ENCODE measurements at places on chromosomes 1 and 21.

GRCh38 chr1:115364046-115364779 is 26.2 kb upstream of the NGF start:
- DNase-seq: no peak

GRCh38 chr1:197027359-197027758 is 39.7 kb downstream of the F13B start:
- DNase-seq: no peak

- no peak for DNase-seq
Observed at GRCh38 chr1:50272912-50273311, 150.3 kb downstream of the DMRTA2 start.

DNA sequence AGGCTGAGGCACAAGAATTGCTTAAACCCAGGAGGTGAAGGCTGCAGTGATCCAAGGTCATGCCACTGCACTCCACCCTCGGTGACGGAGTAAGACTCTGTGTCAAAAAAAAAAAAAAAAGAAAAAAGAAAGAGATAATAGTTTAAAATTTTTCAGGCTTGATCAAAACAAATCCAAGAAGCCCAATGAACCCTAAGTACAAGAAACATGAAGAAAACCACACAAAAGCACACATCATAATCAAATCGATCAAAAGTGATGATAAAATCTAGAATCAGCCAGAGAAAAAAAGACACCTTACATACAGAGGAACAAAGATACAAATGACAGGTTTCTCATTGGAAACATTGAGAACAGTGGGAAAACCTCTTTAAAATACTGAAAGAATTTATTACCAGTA is 31.5 kb downstream of the LDLRAD1 start:
- no peak for DNase-seq

- no peak for DNase-seq
Observed at GRCh38 chr1:36924282-36924811, 110.0 kb downstream of the GRIK3 start.

DNA sequence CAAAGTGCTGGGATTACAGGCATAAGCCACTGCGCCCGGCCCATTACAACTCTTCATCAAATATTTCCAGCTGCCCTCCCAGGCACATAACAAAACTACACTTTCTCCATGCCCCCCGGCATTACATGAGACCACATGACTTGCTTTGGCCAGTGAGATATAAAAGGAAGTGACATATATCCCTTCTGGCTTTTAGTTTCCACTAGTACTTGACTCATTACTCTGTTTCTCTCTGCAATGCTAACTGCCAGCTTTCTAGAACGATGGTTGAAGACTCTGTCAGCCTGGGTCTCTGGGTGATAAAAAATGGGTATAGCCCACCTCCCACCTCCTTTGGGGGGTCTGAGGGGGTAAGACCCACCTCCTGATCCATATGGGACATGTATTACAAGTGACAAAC is 24.2 kb downstream of the ABL2 start:
- no peak for DNase-seq

- DNase-seq: no peak
Observed at GRCh38 chr1:54053745-54054437, 483 bp downstream of the TCEANC2 start.

GRCh38 chr1:33302325-33302724 is 18.6 kb downstream of the A3GALT2 start:
- DNase-seq: no peak

DNA sequence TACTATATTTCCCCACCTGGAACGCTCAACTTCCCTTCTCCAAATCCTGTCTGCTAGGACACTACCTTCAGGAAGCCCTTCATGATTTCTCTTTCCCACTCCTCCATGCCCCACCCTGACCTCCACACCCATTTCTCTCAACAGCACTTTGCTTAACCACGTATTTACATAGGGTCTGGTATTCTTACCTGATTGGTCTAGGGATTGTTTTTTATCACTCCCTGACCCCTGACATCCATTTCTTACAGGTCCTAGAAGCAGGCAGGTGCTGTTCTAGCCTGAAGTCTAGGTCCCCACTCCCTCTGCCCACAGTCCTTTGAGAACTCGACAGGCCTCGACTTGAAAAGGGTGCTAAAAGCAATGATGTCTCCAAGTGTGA is 47.5 kb downstream of the DMAP1 start:
- DNase-seq: no peak

GRCh38 chr1:204754821-204755220 is 69.3 kb upstream of the LRRN2 start:
- no peak for DNase-seq

DNA sequence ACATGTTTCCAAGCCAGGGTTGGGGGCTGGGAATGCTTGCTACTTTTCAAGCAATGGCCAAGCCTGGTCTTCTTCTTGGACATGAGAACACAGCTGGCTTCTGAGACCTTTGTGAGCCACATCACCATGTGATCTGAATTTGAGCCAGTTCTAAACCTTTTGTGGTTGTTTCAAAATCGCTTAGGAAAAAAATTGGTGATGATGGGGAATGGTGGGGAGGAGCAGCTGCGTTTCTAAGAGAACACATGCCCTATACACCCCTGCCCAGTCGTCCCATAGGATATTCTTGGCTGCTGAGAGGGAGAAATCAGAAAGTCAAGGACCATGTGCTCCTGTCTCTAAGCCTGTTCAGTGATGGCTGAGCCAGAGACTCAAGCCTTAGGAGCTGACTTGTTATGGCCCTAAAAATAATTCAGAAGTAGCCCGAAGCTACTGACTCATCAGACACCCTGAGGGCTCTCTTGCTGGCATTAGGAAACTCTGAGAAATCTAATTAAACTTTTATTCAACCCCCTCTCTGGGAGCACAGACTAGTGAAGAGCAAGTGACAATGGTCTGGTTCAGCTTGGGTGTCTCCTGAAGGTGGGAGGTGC is 30.5 kb downstream of the CCDC185 start:
- DNase-seq: no peak

- no peak for DNase-seq
Observed at GRCh38 chr1:92817986-92818764, 13.7 kb upstream of the RPL5 start.

- no peak for DNase-seq
Observed at GRCh38 chr1:27398405-27399149, 6.2 kb downstream of the GPR3 start.

DNA sequence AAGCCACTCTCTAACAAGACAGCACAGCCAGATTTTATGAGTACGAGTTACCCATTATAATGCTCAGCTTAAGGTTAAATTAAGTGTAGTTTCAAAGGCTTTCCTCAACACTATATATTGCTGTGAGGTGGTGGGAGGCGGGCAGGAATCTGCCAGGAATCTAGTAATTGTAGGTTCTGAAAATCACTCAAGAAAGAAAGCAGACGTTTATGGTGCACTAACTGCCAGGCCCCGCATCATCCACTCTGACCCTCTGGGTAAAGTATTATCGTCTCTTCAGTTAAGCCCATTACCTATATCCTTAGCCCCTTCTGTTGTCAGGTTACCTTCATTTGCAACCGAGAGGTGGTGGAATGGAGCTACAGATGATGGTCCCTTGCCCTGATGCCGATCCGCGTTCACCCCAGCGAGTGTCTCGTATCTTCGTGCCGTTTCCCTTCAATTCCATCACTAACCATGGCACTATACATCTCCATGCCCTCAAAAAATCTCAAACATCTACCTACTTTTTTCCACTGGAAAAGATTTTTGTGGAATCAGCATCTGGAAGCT is 12.4 kb downstream of the HMGN1 start:
- DNase-seq: no peak

DNA sequence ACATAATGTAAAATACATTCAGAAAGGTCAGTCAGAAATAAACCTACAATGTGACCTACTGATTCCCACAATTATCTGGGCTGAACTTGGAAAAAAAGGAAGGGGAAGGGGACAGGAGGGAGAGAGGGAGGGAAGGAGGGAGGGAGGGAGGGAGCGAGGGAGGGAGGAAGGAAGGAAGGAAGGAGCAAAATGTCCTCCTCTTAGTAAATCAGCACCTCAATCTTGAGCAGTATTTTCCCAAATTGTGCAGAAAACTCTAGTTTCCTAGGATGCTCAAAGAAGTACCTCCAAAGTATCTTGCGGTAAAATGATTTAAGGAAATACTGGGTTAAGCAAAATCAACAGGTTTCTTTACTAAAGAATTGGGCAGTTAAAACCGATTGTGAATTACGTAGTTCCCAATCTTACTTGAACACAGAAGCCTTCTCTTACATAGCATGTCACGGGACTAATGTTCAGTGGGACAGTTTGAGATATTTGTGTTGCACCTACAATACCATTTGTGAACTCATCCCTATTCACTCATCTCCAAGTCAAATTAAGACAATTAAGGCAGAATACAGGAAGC is 51.0 kb upstream of the ASPM start:
- no peak for DNase-seq

- no peak for DNase-seq
Observed at GRCh38 chr1:3069491-3070308, 697 bp downstream of the PRDM16 start.

Measured in stimulated activated CD8-positive, alpha-beta memory T cell treated with anti-CD3 and anti-CD28 coated beads, Interleukin-12 subunit alpha, Interleukin-12 subunit beta, amount 100 ng/mL, for 4 hours (primary cell).